ENCODE measurements at places on chromosomes 16 and 17.
A peak's percentile ranks its signal among the peaks of the same experiment; 100 is the strongest.

- no peak overlapping the region for H3K4me3 ChIP-seq
- H3K27ac ChIP-seq: no peak overlapping the region
- H3K27me3 ChIP-seq: no peaks in the 10 kb centered on the region
- H3K4me1 ChIP-seq: peaks cover 7% of the 10 kb centered on the region
- DNase-seq: no peak
Measured at GRCh38 chr16:81548876-81549546, 104.4 kb downstream of the CMIP start.

- no peak for DNase-seq
- no peaks in the 10 kb centered on the region for H3K36me3 ChIP-seq
- H3K4me3 ChIP-seq: no peak overlapping the region
- H3K27me3 ChIP-seq: peaks cover 3% of the 10 kb centered on the region
- no peak overlapping the region for H3K27ac ChIP-seq
- no peaks in the 10 kb centered on the region for H3K4me1 ChIP-seq
Measured at GRCh38 chr16:79971237-79971572, 370.7 kb upstream of the MAF start.

DNA sequence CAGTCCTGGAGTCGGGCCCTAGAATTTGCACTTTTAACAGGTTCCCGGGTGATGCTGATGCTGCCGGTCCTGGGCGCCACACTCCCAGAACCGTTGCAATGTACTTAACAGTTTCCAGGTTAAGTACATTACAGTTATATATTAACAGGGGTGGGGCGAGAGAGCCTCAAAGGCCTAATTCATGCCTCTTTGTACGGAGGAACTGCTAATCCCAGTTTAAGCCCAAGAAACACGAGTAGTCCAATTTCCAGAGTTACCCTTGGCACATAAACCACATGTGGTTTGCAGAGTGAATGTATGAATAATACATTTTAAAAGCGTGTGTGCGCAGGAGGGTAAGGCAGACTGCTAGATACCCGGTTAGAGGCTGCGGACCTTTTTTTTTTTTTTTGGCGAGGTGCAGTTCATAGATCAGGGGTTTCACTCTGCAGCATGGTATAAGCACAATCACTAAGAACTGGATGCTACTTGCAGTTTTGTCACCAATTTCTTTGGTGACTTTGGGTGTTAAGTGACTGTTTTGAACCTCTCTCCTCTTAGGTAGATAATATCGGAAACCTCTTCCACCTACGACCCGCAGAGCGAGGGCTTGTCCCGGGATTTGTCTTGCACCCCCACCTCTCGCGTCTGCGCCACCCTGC is 713 bp downstream of the COX11 start:
- H3K4me3 ChIP-seq: no peak overlapping the region
- no peaks in the 10 kb centered on the region for H3K27me3 ChIP-seq
- H3K36me3 ChIP-seq: peaks cover 10% of the 10 kb centered on the region
- DNase-seq: peak; percentile 23

DNA sequence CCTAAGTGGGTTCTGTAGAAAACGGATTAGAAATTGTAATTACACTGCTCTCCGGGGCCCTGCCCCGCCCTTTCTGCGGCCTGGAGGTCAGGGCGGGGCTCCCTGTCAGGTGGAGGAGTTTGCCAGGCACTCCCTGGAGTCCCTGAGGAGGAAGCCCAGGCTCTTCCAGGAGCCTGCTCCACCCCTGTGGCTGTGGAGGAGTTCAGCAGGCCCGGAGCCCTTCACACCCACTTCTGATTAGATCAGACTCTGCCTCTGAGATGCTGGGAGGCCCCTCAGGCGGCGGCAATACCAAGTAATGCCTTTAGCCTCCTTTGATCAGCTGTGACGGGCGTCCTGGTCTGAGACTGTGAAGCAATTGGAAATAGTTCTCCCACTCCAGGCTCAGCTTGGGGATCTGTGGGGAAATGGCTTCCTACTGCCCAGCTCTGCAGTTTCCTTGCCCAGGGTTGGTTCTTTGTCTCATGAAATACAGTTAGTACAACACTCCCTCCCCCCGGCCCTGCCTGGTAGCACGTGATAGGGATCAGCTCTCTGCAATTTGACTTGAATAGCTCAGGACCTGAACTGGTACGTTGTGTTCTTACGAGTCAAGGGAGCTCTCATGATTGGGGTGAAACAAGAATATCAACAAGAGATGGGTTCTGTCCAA is 22.3 kb downstream of the BAIAP2 start:
- peaks cover under 1% of the 10 kb centered on the region for H3K27me3 ChIP-seq
- no peak overlapping the region for H3K4me3 ChIP-seq
- no peak for DNase-seq
- no peak overlapping the region for H3K27ac ChIP-seq

DNA sequence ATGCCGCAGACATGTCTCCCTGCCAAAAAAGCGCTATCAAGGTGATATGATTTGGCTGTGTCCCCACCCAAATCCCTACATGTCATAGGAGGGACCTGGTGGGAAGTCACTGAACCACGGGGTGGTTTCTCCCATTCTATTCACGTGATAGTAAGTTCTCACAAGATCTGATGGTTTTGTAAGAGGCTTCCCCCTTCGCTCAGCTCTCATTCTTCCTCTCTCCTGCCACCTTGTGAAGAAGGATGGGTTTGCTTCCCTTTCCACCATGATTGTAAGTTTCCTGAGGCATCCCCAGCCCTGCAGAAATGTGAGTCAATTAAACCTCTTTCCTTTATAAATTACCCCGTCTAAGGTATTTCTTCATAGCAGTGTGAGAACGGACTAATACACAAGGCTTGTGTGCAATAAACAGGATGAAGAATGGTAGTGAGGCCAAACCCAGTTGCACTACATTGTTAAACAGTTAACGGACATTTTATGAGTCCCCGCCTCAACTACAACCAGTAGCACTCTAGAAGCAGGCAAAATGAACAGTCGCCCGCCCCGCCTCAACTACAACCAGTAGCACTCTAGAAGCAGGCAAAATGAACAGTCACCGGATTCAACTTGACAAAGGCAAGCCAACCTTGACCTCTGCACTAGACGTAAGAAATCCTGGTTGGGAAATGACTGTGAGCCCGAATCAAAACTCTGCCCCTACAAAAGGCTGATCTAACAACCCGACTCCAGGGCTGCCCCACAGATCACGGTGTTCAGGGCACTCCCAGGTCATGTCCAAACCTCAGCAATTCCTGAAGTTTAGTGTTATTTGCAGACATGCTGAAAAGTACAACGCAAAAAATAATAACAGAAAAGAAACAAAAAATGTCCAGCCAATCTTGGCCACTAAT is 26.3 kb downstream of the VPS53 start:
- H3K27me3 ChIP-seq: no peaks in the 10 kb centered on the region
- H3K27ac ChIP-seq: no peak overlapping the region
- DNase-seq: peak; percentile 36
- H3K36me3 ChIP-seq: peaks cover 30% of the 10 kb centered on the region

Data from activated naive CD4-positive, alpha-beta T cell treated with anti-CD3 and anti-CD28 coated beads, Interleukin-2, amount 10 ng/mL, durations not matched to agents 7 days and 5 days (primary cell).